ENCODE measurements at places on chromosomes 4 and X.

GRCh38 chr4:10081218-10081606 lies 35.4 kb downstream of the WDR1 start:
- no peak for DNase-seq

- DNase-seq: no peak
Observed at GRCh38 chrX:115191490-115192243, 2.5 kb downstream of the RBMXL3 start.

- peak; percentile 64 for DNase-seq
Observed at GRCh38 chr4:39032218-39033085, at the start of gene TMEM156. TSS of gene TMEM156 (minus strand) at chr4:39032409. CDS start at chr4:39032313, 96 bp downstream.

GRCh38 chrX:23012636-23013035 lies 12.9 kb downstream of the DDX53 start:
- DNase-seq: no peak

- no peak for DNase-seq
Observed at GRCh38 chrX:12579311-12579710, 211.9 kb upstream of the PRPS2 start.

DNA sequence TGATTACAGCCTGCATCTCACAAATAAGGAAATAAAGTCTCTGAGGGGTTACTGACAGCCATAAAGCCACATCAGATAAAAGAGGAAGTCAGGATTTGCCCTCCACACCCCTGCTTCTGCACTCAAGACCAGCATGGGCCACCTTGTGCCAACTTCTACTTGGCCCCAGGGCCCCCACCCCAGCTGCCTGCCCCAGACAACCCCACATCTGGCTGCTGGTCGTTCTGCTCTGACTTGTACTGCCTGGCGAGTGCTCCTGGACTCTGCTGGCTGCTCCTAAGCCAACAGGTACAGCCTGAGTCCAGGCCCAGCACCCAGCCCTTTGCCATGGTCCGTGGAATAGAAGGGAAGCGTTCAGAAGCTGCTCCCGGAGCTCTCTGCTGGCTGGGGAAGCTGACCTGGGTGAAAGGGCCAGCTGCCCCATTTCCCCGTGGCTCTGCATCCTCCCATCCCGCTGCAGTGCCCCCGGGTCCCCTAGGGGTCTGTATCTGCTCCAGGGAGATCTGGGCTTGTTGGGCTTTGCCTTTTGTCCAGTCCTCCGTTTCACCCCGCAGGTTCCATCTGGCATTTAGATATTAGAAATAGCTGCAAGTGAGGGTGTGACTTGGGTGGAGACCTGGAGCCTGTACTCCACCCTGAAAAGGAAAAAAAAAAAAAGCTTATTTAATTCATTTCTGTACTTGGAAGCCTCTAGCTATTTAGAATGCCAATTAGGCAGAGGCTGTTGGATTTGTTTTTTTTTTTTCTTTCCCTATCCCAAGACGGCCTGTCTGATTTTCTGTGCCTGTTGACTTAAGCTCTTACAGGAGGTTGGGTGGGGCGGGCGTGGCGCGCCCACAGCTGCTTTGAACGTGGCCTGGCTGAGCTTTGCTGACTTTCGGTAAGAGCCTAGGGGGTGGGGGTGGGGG lies 194.7 kb downstream of the PTTG2 start:
- DNase-seq: no peak

GRCh38 chr4:55386840-55387239 lies 8.9 kb upstream of the TMEM165 start:
- DNase-seq: no peak

- DNase-seq: no peak
Observed at GRCh38 chr4:77121736-77122240, 35.2 kb upstream of the CCNG2 start.

DNA sequence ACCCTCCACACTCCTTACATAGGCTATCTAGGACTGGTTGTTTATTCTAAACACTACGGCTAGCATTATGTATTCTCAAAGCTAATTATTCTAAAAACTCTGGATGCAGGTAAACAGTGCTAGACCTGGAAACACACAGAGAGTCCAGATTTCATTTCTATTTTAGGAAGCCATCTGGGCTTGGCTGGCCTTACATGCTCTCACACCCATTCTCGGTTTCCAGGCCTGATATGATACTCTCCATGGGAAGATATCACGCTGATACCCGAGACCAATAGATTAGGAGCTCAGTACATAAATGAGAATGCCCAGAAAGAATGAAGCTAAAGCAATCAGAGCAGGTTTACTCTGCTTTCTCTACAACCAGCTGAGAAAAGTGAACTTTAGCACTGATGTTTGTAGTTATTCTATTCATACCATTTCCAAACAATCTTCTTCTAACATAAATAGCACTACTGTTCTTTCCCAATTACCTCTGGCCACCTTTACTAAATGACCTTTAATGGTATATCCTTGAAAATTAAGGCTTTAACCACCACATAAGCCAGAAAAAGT lies 973.3 kb downstream of the PCDH18 start:
- DNase-seq: no peak

GRCh38 chr4:76931087-76931486 lies 18.5 kb upstream of the SEPTIN11 start:
- no peak for DNase-seq

DNA sequence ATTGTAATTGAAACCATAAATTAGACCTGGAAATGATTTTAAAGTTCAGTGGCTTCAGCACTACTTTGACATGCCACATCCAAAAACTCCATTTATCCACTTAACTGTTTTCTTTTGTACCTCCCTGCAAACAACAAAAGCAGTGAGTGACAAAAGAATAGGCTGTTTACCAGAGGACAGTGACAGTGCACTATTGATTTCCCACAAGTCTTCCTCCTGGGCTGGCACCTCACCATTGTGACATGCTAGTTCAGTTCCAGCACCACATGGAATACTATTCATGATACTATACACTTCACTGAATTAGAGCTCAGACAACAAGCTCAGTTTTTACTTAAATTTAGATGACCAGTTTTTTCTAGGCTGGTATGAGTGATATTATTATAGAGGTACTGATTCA lies 29.3 kb downstream of the MOSPD2 start:
- DNase-seq: no peak

GRCh38 chr4:128782076-128782715 lies 27.3 kb upstream of the JADE1 start:
- no peak for DNase-seq

DNA sequence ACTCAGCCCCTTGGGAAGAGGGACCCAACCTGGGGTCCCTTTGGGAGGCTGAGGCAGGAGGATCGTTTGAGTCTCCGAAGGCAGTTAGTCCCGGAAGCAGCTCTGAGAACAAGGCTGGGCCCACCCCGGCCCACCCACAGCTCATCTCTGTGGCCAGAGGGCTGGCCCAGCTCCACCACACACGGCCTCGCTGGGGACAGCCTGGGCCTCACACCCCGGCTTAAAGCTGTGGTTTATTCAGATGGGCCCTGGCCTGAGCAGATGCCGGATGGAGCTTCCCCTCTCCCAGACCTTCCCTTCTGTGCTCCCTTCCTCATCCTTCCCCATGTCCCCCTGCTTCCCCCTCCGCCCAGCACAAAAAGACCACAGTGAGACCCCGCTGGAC lies 54.4 kb downstream of the FAM53A start:
- DNase-seq: no peak

- DNase-seq: no peak
Observed at GRCh38 chr4:188092824-188093223, 16.6 kb downstream of the TRIML2 start.

DNA sequence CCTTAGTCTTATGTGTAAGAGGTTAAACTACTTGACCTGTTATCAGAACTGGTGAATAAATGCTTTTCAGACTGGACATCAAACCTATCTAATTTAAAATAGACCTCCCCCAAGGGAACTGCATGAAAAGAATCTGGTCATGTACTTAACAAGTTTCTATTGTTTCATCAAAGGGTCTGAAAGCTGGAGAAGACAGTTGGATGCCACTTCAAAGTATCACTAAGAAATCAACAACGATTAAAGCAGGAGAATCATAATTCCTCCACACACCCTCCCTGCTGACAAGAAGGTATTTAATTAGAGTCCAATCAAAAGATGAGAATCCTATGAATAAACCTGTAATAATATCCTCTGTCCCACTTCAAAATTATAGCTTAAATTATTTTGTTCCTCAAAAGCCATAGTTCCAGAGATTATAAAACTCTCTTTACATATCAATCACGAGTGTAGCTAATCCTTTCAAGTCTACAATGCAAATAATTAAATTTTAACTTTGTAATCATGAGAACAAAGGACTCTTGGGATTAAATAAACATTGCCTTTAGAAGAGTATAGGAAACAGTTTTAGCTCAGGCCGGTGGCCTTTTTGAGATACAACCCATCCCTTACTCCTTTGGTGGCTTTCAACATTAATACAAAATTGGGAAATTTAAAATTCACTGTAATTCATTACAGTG lies 35.1 kb downstream of the TSPAN5 start:
- no peak for DNase-seq

GRCh38 chrX:72100824-72101351 lies 30.8 kb downstream of the RTL5 start:
- no peak for DNase-seq

- DNase-seq: peak; percentile 74
Observed at GRCh38 chr4:38284294-38285030, 324.3 kb downstream of the PTTG2 start.

GRCh38 chrX:119775517-119776238 lies 15.8 kb downstream of the RPL39 start:
- DNase-seq: no peak

DNA sequence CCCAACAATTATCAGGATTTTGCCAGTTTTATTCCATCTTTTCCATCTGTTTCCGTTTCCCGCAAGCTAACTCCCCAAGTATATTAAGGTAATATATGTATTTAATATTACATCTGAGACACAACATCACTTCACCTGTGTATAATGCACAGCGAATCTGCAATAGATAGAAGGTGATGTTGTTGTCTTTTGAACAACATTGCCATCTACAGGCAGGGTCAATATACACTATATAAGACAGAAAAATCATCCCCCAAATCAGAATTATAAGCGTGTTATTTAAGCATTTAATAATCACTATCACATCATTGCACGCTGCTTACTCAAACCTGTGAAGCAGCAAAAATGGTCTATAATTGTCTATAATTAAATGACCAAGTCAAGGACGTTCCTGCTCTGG lies 1115.5 kb downstream of the NLGN4X start:
- peak; percentile 1 for DNase-seq

DNA sequence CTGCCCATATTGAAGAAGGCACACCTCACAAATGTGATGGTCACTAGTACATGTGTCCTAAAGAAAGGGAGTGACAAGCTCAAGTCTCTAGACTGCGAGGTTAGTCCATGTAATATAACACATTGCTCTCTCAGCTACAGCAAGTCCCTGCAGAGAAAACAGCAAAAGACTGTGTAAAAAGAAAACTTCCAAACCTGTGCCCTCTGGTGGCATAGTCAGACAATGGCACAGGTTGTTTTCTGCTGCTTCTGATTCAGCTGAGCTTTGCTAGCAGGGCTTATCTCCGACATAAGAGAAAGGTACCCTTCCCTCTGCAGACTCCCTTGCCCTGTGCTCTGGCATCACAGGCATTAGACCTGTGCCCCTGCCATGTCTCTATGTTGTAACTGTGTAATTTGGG lies 1.4 kb upstream of the SERPINA7 start:
- DNase-seq: peak; percentile 8

GRCh38 chr4:146334862-146335449 lies 120.6 kb downstream of the REELD1 start:
- DNase-seq: no peak

DNA sequence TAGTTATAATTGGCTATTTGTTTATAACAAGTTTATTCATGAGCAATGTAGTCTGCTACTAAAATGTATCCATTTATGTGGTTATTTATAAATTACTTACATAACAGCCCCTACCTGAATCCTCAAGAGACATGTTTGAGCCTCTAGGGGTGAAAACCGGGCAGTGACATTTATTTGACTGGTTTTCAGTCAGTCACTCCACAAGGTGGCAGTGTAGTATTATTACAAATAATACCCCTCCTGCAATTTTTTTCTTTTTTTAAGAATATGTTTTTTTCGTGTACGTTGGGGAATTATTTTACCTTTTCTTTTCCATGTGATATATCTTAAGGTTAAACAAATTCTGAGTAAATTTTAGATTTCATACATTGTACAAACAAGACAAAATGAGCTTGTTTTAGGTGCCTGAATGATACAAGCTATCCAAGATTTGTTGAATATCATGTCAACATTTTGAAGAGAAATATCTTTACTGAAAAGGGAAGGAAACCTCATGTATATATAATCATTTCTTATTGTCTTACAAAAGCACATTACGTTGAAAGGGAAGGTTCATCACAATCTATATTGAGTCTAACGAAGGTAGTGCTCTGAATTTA lies 598.7 kb upstream of the TECRL start:
- peak; percentile 67 for DNase-seq

DNA sequence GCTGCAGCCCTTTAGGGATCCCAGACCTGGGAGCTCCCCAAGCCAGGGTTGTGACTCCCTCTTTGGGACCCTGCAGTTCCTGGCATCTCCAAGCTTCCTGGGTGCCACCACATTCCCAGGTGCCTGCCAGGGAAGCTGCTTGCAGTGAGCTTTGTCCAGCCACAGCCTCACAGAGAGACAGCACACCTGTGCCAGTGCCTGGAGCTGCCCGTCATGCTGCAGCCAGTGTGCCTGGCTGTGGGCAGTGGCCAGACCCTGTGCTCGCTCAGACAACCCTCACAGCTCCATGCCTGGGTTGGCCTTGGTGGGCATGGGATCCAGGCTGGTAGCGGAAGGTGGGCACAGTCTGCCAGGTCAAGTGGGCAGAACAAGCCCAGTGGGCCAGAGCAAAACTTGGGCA lies 36.0 kb downstream of the TMPRSS11A start:
- no peak for DNase-seq

GRCh38 chrX:115652221-115652620 lies 91.2 kb downstream of the PLS3 start:
- no peak for DNase-seq

DNA sequence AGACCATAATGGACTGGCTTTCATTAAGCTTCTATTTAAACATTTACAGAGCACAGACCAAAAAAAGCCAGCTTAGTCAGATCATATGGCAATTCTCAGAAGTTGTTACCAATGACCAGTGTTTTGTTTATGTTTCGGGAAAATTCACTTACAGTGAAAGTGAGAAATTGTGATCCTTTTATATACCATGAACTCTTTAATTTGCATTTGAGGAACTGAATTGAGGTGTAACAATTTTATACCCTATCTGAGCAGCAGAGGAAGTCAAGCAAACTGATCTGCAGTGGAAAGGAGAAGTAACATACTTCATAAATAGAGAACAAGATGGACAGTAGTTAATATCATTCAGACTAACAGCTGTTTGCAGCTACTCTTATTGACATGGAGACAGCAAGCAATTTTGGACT lies 97.1 kb downstream of the TMA16 start:
- DNase-seq: no peak

GRCh38 chr4:39698424-39699009 lies 581 bp downstream of the UBE2K start:
- no peak for DNase-seq

- peak; percentile 15 for DNase-seq
Observed at GRCh38 chr4:3257556-3258482, 8.9 kb downstream of the MSANTD1 start.

DNA sequence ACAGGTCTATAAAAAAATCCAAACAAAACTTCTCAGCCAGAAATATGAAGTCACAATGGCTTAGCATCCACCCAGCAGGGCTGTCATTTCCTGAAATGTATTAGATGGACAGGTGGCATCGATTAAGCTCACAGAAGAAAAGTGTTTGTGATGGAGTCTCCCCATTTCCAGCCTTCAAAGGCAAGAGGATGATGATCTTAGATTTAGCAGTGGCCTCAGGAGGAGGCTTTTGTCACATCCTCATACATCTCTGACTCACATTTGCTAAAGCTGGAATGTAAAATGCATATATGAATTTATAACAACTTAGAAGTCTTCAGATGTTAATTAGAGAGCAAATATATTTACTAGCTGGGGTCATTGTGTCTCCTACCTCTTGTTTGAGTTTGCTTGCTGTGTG lies 441.9 kb downstream of the SPRY1 start:
- DNase-seq: no peak

Measured in fibroblast of pulmonary artery (primary cell).